ENCODE measurements at places on chromosomes 2 and 18. TPM values are rescaled to one million over a fixed set of nuclear protein-coding genes. Genes with fewer than 3 reads are reported as not detected.

- DNase-seq = peak; percentile 76
Measured at GRCh38 chr2:216279459-216279858, 92.8 kb downstream of the MARCHF4 start.

CNRIP1 gene
- total RNA-seq = 107 TPM

DSG1 gene
- total RNA-seq = not detected

- no peak for DNase-seq
Measured at GRCh38 chr18:13611142-13611600, 115.2 kb downstream of the FAM210A start.

CKAP2L gene
- 1.4 TPM for total RNA-seq

GRCh38 chr2:46181789-46182530 lies 115.2 kb upstream of the EPAS1 start:
- DNase-seq = no peak

CD207 gene
- total RNA-seq = not detected

GRCh38 chr2:197908990-197909776 lies 104.8 kb downstream of the PLCL1 start:
- no peak for DNase-seq

- DNase-seq = no peak
Measured at GRCh38 chr2:23523373-23524260, 138.6 kb downstream of the KLHL29 start.

DNA sequence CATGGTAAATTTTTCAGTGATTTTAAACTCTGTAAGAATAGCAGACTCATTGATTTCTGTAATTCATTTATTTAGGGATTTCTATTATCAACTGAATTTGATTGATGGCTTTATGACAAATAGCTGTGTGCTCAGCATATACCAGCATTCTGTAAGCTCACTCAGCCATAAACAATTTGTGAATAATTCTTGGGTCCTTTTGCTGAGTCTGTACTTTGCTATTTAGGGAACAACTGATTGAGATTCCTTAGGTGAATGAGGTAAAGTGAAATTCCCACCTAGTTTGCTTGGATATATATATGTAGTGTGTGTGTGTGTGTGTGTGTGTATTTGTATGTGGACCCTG lies 76.7 kb upstream of the CAVIN2 start:
- DNase-seq = no peak

DNA sequence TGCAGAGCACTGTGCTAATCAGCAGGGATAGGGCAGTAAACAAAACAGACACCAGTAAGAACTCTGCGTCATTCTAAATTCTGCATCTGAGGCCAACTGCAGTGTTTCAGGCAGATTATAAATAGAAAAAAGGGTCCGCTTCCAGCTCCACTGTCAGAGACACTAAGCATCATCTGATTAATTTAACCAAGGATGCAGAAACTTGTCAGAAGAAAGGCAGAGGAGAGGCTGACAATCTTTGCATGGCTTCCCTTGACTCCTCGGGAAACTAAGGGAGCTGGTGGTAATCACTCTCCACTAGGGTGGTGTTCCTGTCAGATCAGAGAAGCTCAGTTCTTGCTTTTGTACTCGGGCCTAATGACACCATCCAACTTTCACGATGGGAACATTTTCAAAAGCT lies 123.5 kb downstream of the DNAH6 start:
- DNase-seq = no peak

EVX2 gene
- not detected for total RNA-seq

DNA sequence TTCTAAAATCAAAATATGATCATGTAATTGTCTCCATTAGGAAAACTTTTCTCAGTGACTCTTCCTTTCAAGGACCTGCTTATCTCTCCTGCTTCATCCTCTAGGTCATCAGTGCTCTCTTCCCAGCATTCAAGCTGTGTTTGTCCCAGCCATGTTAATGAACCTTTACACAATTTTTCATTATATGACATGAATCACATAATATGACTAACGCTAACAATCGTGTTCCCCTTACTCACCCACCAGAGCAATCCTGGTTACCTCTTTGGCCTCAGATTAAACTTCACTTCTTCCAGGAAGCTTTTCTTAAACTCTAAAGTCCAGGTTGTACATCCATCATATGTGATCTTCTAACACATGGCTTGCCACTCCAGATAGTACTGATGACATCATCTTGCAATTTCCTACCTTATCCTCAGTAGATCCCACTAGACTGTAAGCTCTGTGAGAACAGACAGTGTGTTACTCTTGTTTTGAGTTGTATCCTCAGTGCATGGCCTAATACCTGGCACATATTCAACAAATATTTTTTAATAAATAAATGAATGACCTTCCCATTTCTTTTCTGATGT lies 882.9 kb upstream of the ZEB2 start:
- no peak for DNase-seq

DNA sequence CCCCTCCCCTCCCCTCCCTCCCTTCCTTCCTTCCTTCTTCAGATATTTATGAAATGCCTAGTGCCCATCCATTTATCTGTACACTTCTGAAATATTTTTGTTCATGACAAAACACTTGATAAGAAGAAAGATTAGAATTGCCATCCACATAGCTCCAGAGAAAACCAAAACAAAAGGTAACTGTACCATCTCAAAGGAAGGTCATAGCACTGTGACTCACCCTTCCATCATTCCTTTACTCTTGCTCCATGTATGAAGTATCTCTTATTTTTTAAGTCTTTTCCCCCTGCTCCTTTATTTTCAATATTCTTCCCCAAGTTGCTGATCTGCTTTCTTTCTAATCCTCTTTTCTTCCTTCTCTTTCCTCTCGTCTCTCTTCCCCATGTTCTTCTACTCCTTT lies 9.9 kb downstream of the CNTNAP5 start:
- DNase-seq = no peak

SERPINB5 gene
- 0.72 TPM for total RNA-seq

TDRD15 gene
- under 0.01 TPM for total RNA-seq

DSG2 gene
- 130 TPM for total RNA-seq

ZDBF2 gene
- 7.1 TPM for total RNA-seq

GRCh38 chr2:54767921-54768320 lies 44.5 kb downstream of the EML6 start:
- no peak for DNase-seq

- no peak for DNase-seq
Measured at GRCh38 chr2:148627224-148627623, 17.3 kb upstream of the EPC2 start.

- DNase-seq = peak; percentile 44
Measured at GRCh38 chr2:207160115-207160514, 5.6 kb downstream of the KLF7 start.

GRCh38 chr2:159119652-159120257 lies 151.3 kb downstream of the TANC1 start:
- DNase-seq = no peak

CCDC74B gene
- 0.89 TPM for total RNA-seq

DNA sequence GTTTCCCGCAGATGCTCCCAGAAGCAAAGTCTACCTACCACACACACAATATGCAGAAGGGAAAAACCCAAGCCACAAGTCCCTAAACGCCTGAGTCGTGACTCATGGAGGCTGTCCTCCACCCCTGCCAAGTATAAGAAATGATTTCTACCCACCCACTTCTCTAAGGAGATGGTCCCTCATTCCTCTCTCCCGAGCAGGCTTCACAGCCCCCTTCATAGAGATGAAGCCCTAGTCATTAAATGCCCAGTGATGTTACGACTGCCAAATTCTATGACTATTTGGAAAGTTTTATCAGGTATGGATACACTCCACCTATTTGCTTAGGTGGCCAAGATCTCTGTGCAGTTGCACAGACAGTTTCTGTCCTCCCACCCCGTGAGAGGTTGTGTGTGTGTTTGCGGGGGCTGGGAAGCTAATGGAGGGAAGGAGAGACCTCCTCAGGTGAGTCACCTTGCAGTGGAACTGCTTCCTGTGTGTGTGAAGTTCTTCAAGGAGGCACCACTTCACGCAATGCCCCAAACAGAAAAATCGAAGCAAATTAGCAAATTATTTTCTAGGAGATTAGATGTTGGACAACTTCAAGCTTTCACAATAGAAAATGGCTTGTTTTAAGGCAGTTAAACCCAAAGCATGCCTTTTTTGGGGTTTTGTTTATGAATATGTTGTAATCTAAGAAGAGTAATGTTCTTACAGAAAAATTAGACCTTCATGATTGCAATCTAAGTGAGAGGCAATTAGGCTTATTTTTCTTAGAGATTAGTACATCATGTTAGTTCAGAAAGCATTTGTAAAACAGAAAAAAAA lies 175.2 kb downstream of the TGIF1 start:
- DNase-seq = peak; percentile 43

DNA sequence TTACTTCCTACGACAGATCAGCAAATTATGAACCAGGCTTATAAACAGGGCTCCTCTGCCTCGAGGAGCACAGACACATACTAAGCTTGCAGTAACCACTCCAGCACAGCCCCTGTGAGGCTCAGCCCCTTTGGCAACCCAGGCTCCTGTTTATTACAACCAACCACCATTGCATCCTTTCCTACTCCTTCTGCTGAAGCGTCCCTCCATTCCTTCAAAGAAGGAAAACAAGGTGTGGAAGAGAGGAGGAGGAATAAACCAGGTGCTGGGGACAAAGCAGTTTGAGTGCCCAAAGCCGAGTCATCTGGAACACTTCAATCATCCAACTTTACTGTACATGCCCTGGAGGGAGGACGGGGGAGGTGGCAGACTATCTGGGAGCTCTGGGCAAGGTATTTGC lies 87.2 kb upstream of the MGAT4A start:
- no peak for DNase-seq

GRCh38 chr2:216584112-216584511 lies 49.1 kb upstream of the IGFBP2 start:
- DNase-seq = no peak

DNA sequence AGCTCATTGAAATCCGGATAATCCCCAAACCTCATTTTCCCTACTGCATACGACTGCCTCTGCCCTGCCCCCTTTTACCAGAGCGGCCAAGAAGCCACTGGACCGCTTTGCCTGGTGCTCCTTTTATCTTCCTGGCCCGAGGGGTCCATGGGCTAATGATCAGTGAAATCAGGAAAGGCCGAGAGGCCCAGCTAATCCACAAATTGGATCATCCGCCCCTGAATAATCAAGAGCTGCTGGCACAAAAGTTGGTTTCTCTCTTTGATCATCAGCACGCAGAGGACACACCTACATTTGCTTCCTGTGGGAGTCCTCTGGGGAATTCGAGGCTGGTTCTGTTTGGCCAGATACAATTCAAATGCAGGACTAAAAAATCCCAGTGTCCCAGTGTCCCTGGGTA lies 144.5 kb downstream of the INSIG2 start:
- no peak for DNase-seq

All from stomach (tissue), 19 donors.